ENCODE measurements at places on chromosomes 6 and 20. TPM values are rescaled to one million over a fixed set of nuclear protein-coding genes. Genes with fewer than 3 reads are reported as not detected.

DNA sequence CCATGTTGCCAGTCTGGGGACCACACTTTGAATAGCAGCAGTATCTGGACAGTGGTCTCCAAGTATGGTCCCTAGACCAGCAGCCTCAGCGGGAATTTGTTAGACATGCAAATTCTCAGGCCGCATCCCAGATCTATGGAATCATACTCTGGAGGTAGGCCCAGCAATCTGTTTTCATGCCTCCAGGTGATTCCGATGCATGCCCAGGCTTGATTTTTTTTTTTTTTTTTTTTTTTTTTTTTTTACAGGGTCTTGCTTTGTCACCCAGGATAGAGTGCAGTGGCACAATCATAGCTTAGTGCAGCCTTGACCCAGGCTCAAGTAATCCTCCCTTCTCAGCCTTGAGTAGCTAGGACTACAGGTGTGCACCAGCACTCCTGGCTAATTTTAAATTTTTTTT, 682 bp upstream of the SLA2 start:
- H3K27ac ChIP-seq = no peak overlapping the region
- no peak overlapping the region for H3K4me3 ChIP-seq
- DNase-seq = no peak
- H3K4me1 ChIP-seq = no peaks in the 10 kb centered on the region
- H3K27me3 ChIP-seq = no peaks in the 10 kb centered on the region
- no peaks in the 10 kb centered on the region for H3K36me3 ChIP-seq

GRCh38 chr20:35145141-35145564, 2.0 kb downstream of the EDEM2 start:
- no peak overlapping the region for H3K4me3 ChIP-seq
- peak; percentile 50 for DNase-seq
- peaks cover 14% of the 10 kb centered on the region for H3K4me1 ChIP-seq
- H3K36me3 ChIP-seq = peaks cover 5% of the 10 kb centered on the region
- H3K27ac ChIP-seq = no peak overlapping the region

DNA sequence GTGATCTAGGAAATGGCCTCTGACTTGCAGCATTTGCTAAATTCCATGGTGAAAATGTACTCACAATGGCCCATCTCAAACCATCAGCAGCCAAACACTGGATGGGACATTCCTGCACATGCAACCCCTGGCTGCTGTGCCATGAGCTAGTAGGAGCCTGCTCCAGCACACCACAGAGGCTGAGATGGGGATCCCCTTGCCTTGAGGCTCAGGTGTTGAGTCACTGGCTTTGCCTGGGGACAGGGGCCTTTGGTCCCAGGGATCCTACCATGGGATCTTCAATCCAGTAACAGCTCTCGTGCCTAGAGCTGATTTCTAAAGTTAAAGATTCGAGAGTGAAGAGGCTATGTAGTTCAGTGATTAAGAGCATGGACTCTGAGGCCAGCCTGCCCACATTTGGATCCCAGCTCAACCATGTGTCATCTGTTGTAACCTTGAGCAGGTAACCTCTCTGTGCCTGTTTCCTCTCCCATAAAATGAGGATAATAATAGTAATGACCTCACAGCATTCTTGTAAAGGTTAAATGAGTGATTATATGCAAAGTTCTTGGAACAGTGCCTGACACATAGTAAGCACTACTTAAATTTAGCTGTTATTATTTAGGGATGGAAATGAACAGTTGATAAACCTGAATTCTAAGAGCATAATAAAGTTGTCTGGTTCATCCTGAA, 16.4 kb downstream of the FOXQ1 start:
- no peaks in the 10 kb centered on the region for H3K36me3 ChIP-seq
- H3K27ac ChIP-seq = no peak overlapping the region
- no peaks in the 10 kb centered on the region for H3K27me3 ChIP-seq
- no peak overlapping the region for H3K4me3 ChIP-seq
- H3K4me1 ChIP-seq = peaks cover 13% of the 10 kb centered on the region

DNA sequence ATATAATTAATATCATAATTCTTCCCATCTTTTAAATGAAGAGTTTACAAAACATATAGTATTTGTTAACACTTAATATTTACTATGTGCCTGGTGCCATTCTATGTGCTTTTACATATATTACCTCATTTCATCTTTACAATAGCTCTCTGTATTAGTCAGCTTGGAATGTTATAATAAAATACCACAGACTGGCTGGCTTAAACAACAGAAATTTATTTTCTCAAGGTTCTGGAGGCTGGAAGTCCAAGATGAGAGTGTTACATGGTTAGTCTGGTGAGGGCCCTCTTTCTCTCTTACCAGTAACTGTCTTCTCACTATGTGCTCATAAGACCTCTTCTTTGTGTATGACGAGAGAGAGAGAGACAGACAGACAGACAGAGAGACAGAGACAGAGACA, 110.2 kb downstream of the NKAIN2 start:
- no peak overlapping the region for H3K4me3 ChIP-seq
- H3K27me3 ChIP-seq = no peaks in the 10 kb centered on the region
- H3K27ac ChIP-seq = no peak overlapping the region
- peaks cover 4% of the 10 kb centered on the region for H3K4me1 ChIP-seq
- H3K36me3 ChIP-seq = no peaks in the 10 kb centered on the region

GRCh38 chr20:62288535-62289105, 14.2 kb upstream of the ADRM1 start:
- no peak overlapping the region for H3K27ac ChIP-seq
- no peak for DNase-seq
- no peak overlapping the region for H3K4me3 ChIP-seq

DNA sequence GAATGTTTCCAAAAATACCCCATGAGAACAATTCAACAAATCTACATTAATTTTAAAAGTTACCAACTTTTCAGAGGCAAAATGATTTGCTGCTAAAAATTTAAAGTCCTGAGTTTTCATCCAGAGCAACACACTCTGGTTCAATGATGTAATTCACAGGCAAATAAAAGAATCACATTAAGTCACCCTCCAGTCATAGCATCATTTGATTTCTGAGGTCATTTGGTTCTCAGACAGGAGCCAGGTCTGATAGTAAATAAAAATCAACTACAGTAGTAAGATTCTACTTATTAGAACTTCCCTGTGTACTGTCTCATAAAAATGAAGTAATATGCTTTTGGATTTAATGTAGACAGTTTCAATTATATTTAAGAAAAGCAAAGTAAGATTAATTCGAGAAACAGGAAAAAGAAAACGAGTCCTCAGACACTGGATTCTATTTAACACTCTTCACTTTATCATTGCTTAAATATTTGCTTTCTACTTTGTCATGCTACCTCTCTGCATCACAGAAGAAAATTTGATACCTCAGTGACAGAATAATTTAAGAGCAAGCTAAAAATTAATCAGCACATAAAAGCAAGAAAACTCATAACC, 25.8 kb downstream of the MAP7 start:
- no peak overlapping the region for H3K4me3 ChIP-seq
- H3K27ac ChIP-seq = no peak overlapping the region
- peaks cover 3% of the 10 kb centered on the region for H3K27me3 ChIP-seq

DNA sequence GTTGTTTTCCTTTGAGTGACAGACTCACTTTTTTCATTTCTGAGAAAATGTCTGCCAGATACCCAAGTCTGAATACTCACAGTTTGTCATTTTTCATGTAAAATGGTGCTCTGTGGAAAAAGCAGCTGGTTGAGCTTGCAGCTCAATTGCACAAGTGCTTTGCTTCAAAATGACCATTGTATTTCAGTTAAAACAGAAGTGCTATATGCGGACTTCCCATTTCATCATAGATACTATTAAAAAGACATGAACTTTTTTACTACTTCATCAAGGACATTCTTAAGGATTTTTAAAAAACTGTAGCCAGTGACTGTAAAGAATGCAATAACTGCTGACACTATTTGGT, 61.5 kb downstream of the KCNS1 start:
- H3K4me1 ChIP-seq = peaks cover 20% of the 10 kb centered on the region
- H3K27me3 ChIP-seq = no peaks in the 10 kb centered on the region
- no peak overlapping the region for H3K27ac ChIP-seq
- H3K36me3 ChIP-seq = no peaks in the 10 kb centered on the region

DNA sequence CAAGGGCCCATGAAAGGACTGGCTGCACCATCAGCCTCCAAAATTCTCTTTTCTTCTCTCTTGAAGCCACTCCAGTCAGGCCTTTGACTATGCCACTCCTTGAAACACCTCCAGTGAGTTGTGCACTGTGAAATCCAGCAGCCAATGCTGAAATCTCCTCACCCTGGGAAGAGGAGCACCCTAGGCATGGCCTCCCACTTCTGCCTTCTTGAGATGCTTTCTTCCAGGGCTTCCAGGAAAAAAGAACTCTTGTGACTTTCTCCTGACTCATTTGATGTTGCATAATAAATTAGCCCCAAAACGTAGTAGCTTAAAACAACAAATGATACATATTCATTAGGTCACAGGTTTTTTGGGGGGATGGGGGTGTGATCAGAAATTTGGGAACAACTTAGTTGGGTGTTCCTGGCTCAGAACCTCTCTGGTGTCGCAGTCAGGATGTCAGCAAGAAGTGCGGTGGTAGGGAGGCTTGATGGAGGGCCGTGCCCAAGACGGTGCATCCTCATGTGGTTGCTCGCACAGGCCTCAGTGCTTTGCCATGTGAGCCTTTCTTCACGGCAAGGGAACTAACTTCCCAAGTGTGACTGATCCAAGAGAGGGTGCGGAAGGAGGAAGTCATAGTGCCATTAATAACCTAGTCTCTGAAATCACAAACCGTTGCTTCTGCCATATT, 12.1 kb downstream of the NCR2 start:
- H3K4me3 ChIP-seq = no peak overlapping the region
- H3K36me3 ChIP-seq = no peaks in the 10 kb centered on the region
- H3K27ac ChIP-seq = no peak overlapping the region

DNA sequence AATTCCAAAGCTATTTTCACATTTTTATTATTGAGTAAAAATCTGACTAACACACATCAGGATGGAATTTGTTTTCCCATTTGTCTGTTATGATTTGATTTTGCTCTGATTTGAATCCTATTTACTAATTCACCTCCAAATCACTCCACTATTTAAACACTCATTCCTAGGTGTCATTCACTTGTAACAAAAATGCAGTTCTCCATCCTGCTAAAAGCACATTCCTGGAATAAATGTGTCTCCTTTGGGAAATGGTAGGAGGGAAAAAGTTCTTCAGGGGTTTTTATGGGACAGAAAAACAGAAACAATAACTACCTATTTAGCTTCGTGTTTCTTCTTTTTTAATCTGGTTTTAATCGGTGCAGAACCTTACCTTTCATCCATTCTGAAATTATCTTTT, 494.1 kb upstream of the CITED2 start:
- no peaks in the 10 kb centered on the region for H3K27me3 ChIP-seq
- H3K4me1 ChIP-seq = no peaks in the 10 kb centered on the region
- H3K36me3 ChIP-seq = no peaks in the 10 kb centered on the region
- no peak overlapping the region for H3K4me3 ChIP-seq
- no peak overlapping the region for H3K27ac ChIP-seq

DNA sequence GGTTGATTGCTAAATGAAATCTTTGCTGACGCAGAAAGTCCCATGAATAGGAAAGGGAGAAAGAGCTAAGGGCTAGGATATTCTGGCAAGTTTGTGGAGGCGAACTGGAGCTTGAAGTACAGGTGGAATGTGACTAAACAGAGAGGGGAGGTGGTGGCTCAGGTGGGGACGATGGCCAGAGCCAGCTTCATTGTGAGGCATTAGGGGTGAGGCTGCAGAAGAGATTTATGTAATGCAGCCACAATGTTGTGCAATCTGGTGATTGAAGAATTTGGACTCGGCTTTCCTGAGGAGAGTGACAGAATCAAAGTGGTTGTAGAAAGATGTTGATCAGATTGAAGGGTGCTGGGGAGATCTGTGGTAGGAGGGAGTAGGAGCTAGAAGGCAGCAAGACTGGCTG, 42.9 kb upstream of the SPACA1 start:
- H3K27ac ChIP-seq = no peak overlapping the region
- H3K4me3 ChIP-seq = no peak overlapping the region
- H3K27me3 ChIP-seq = peaks cover 1% of the 10 kb centered on the region

- DNase-seq = no peak
- H3K4me3 ChIP-seq = no peak overlapping the region
- peaks cover 39% of the 10 kb centered on the region for H3K36me3 ChIP-seq
- peaks cover 28% of the 10 kb centered on the region for H3K4me1 ChIP-seq
These were observed 110.7 kb downstream of the DST start for GRCh38 chr6:56531839-56532595.

GRCh38 chr6:43990275-43990626, 137.0 kb downstream of the MRPL14 start:
- H3K36me3 ChIP-seq = no peaks in the 10 kb centered on the region
- H3K27me3 ChIP-seq = peaks cover 14% of the 10 kb centered on the region
- DNase-seq = peak; percentile 47

DNA sequence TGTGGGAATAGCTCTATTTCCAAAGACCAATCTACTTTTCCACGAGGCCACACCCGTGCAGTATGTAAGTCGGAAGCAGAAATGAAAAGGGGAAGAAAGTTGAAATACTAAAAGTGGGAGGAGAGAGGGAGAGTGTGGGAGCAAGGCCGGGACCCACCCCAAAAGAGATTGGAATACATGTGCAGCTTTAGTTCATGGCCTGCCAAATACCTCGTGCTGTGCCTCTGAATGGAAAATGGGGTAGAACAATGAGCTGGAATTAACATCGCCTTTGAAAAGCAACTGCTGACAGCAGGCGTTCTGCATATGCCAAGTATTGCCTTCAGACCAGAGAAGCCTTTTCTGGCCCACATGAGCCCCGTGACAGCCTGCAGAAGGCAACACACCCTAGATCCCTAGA, 155.6 kb downstream of the CD83 start:
- H3K27me3 ChIP-seq = no peaks in the 10 kb centered on the region
- no peak overlapping the region for H3K27ac ChIP-seq
- H3K4me3 ChIP-seq = no peak overlapping the region
- peaks cover 26% of the 10 kb centered on the region for H3K4me1 ChIP-seq
- no peaks in the 10 kb centered on the region for H3K36me3 ChIP-seq
- DNase-seq = no peak

DNA sequence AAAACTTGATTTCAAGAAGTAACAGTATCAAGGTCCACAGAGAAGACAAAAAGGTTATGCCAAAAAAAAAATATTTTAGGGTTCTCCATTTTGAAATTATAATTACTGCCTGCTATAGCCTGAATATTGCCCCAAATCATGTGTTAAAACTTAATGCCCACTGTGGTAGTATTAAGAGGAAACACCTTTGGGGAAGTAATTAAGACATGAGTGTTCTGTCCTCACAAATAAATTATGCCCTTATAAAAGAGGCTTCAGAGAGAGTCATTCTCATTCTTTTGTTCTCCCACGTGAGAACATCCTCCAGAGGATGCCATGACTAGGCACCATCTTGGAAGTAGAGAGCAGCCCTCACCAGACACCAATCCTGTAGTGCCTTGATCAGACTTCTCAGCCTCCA, 66.2 kb downstream of the GMDS start:
- no peak for DNase-seq
- no peak overlapping the region for H3K27ac ChIP-seq
- H3K27me3 ChIP-seq = no peaks in the 10 kb centered on the region
- no peak overlapping the region for H3K4me3 ChIP-seq
- H3K4me1 ChIP-seq = no peaks in the 10 kb centered on the region

GRCh38 chr6:105135907-105136430, 43.8 kb downstream of the POPDC3 start:
- no peaks in the 10 kb centered on the region for H3K4me1 ChIP-seq
- no peaks in the 10 kb centered on the region for H3K36me3 ChIP-seq
- DNase-seq = peak; percentile 27
- no peaks in the 10 kb centered on the region for H3K27me3 ChIP-seq
- peak overlapping the region; percentile 78 for H3K4me3 ChIP-seq

Gene RGS17
- total RNA-seq = 3.7 TPM

Gene MCHR2
- total RNA-seq = not detected

Gene ENPP5
- 1.4 TPM for total RNA-seq

Gene TFAP2C
- 2.2 TPM for total RNA-seq

Gene AIF1
- not detected for total RNA-seq
